ENCODE measurements at places on chromosomes 2 and 18.

- no peak for DNase-seq
These were observed 64.8 kb downstream of the REV1 start for GRCh38 chr2:99425022-99425421.

- DNase-seq, result no peak
These were observed 828.7 kb downstream of the SUCLG1 start for GRCh38 chr2:83630351-83630750.

GRCh38 chr2:226913641-226914040, 77.8 kb downstream of the RHBDD1 start:
- no peak for DNase-seq

DNA sequence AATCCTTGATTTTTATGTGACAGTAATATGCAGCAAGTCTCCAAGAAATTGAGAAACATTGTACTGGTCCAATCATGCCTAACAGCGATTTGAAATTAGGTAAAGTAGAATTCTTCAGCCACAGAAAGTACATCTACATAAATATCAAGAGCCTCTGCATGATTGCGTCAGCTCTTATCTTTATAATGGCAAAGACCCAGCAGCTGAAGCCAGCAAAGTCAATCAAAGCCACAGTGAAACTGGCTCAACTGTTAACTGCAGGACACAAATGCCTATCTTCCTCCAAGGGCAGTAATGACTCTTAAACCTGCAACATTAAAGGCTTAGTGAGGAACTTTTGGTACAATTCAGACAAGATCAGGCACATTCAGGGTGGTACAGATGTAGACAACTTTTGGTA, 102.5 kb downstream of the BARD1 start:
- no peak for DNase-seq

DNA sequence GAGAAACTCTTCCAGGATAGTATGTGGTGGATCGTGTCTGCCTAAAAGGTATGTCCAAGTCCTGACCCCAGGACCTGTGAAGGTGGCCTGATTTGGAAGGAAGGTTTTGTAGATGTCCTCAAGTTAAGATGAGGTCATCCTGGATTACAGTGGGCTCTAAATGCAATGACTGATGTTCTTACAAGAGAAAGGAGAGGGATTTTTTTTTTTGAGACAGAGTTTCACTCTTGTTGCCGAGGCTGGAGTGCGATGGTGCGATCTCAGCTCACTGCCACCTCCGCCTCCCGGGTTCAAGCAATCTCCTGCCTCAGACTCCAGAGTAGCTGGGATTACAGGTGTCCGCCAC, 19.9 kb downstream of the MBP start:
- DNase-seq, result no peak
